Stimulated activated CD4-positive, alpha-beta T cell treated with anti-CD3 and anti-CD28 coated beads, Interleukin-1b, Interleukin-23, amount 100 ng/mL, for 4 hours (primary cell): ENCODE measurements at places on chromosomes 5 and 9.

DNA sequence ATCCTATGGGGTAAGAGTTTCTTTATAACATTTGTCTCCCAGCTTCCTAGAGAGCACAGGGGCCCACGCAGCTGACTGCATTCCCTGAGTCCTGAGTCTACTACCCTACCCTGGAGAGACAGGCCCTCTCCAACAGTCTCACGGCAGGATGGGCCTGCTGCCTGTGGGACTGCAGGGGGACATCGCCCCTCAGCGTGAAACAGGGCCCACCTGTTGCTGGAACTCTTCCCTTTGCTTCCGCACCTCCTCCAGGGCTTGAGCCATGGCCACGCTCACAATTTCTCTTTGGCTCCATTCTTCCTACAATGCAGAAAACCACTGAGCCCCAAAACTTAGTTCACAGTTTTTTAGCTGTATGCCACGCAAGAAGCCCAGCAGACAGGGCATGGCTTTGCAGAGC, 28.2 kb downstream of the ARPC5L start:
- no peak for DNase-seq

DNA sequence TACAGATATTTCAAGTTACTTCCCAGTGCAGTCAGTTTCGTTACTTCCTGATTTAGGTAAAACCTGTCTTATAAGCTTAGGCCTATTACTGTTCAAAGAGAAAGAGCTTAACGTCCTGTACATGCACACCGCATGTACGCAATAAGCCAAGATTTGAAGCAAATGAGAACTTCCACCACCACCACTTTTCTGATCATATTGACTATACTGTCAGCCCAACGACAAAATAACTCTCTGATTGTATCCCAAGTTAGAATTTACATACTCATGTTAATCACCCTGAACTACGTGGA, 5.1 kb downstream of the NFIB start:
- DNase-seq, result no peak

GRCh38 chr9:121721770-121722169, 70.3 kb downstream of the DAB2IP start:
- no peak for DNase-seq

DNA sequence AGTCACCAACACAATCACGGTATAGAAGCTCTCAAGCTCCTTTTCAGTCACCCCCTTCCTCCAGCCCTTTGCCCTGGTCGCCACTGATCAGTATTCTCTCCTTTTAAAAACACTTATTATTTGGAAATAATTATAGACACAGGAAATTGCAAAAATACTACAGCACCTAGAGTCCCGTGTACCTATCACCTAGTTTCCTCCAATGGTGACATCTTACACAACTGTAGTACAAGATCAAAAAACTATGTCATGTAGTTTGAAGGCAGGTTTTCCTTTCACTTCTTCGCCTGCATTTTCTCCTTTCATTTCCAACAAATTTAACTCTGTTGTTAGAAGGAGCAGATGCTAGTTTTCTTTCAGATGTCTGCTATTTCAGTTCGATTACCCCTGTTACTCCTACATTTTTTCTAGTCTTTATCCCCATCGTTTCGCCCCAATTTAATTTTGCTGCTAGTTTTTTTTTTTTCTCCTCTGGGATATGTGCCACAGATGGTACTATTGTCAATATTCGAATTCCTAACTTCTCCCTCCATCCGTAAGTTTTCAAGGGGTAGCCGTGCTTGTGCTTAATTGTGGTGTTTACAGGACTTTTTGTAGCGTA, 612 bp upstream of the ATG10 start:
- DNase-seq, result no peak

DNA sequence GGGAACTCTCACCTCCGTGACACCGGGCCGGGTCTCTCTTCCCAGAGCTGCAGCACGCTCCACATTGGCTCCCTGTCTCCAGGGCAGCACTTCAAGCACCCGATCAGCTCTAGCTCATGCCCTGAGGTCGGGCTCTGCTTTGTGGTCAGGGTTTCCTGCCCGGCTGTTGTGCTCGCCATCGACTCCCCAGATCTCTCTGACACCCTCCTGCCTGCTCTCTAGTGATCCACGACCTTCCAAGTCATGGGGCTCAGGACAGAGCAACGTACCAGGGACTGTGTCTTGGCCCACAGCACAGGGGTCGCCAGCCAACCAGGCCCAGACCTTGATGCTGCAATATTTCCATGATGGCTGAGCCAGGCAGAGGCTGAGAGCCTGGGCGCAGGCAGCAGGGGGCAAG, 45.1 kb downstream of the PRRT1B start:
- no peak for DNase-seq

GRCh38 chr5:14851597-14851996, 20.0 kb downstream of the ANKH start:
- DNase-seq, result no peak

DNA sequence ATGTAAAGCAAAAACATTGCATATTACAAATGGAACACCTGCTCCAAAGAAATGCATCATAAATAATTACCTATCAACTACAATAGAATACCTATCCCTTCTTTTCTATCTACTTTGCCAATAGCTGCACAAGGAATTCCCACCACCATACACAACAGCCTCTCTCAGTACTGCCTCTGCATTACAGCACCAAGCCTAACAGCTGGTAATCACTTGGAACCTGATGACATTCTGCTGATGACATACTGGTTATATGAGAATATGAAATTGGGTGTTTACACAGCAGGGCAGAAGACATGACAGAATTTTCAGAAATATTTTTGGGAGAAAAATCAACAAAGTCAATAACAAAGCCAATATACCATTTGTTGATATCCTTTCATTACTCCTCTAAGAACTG, 43.2 kb downstream of the PSMB7 start:
- DNase-seq, result no peak

GRCh38 chr9:3012245-3012644, 168.3 kb upstream of the PUM3 start:
- no peak for DNase-seq

DNA sequence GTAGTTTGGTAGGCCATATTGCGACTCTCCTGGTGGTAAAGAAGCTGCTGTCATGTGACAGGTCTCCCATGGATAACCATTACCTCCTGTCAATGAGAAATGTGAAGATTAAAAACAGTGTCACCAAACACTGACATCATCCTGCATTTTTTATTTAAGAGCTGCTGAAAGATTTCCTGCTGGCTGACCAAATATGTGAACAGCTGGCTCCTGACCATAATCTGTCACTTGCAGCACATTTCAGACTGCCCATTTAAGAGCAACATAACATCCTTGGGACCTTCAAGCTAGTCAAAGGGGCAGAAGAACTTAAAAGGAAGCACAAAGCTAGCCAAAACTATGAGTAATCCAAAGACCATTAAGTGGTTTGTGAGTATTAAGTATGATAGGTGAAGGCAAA, 288.0 kb downstream of the IZUMO3 start:
- no peak for DNase-seq
